ENCODE measurements at places on chromosomes 12 and 14.
A peak's percentile ranks its signal among the peaks of the same experiment; 100 is the strongest.

GRCh38 chr14:21192875-21193535 lies 37.1 kb upstream of the OR5AU1 start:
- no peak for DNase-seq

GRCh38 chr12:38163442-38163801 lies 153.2 kb upstream of the ALG10B start:
- no peak for DNase-seq

- no peak for DNase-seq
Observed at GRCh38 chr12:110141389-110141788, 17.2 kb downstream of the IFT81 start.

DNA sequence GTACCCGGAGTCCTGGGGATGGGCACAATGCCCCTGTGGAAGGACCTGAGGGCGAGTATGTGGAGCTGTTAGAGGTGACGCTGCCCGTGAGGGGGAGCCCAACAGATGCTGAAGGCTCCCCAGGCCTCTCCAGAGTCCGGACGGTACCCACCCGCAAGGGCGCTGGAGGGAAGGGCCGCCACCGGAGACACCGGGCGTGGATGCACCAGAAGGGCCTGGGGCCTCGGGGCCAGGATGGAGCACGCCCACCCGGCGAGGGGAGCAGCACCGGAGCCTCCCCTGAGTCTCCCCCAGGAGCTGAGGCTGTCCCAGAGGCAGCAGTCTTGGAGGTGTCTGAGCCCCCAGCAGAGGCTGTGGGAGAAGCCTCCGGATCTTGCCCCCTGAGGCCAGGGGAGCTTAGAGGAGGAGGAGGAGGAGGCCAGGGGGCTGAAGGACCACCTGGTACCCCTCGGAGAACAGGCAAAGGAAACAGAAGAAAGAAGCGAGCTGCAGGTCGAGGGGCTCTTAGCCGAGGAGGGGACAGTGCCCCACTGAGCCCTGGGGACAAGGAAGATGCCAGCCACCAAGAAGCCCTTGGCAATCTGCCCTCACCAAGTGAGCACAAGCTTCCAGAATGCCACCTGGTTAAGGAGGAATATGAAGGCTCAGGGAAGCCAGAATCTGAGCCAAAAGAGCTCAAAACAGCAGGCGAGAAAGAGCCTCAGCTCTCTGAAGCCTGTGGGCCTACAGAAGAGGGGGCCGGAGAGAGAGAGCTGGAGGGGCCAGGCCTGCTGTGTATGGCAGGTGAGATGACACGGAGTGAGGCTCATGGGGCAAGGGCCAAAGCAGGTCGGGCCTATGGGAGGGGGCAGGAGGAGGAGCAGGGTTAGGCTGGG lies 4.5 kb downstream of the ARHGEF40 start:
- no peak for DNase-seq

- DNase-seq = no peak
Observed at GRCh38 chr12:14936224-14936861, 2.0 kb downstream of the ERP27 start.

GRCh38 chr12:6890789-6891645 lies 13.6 kb upstream of the LRRC23 start:
- DNase-seq = peak; percentile 99

- DNase-seq = no peak
Observed at GRCh38 chr12:124440841-124441381, 126.5 kb downstream of the NCOR2 start.

DNA sequence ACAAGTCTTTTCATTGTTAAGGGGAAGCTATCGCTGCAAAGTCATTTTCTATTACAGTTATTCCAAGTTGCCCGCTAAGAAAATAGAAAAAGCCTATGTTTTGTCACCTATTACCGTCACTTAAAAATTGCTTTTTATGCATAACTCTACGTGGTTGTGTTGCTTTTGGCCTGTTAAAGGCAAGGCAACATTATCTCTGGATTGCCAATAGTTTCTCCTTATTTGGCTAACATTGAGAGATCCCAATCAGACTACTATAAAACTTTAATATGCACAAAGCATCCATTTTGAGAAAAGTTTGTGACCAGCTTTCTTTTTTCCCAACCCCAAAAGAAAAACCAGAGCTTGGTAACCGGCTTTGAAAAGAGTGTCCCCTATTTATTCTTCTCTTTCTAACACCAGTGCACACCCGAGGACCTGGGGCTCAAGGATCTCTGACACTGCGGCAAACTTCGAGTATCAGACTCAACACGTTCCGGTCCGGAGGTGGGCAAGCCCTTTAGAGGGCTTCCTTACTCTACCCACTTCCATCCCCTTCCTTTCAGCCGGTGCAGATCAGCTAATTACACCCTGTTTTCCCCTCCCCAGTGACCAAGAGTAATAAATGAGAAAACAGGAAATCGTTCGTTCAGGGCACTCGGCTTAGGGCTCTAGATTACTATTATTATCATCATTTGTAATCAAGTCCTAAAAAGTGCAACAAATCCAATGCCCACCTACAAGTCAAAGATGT lies 1.2 kb downstream of the PPP1R12A start:
- no peak for DNase-seq

- no peak for DNase-seq
Observed at GRCh38 chr12:121099779-121100178, 32.9 kb upstream of the P2RX7 start.

- no peak for DNase-seq
Observed at GRCh38 chr14:64213086-64213485, 81.1 kb downstream of the ESR2 start.

- no peak for DNase-seq
Observed at GRCh38 chr12:50248411-50248810, 34.9 kb downstream of the LIMA1 start.

Measured in stimulated activated CD4-positive, alpha-beta T cell treated with anti-CD3 and anti-CD28 coated beads, Interleukin-15, amount 100 ng/mL, for 1 hour (primary cell).